ENCODE measurements at places on chromosomes 6 and 20. TPM values are rescaled to one million over a fixed set of nuclear protein-coding genes. Genes with fewer than 3 reads are reported as not detected.

The MUC21 gene
- total RNA-seq: not detected

The ANGPT4 gene
- not detected for total RNA-seq

The WDR27 gene
- total RNA-seq: 7.8 TPM

The CLIC5 gene
- total RNA-seq: not detected

The FKBP1C gene
- 0.72 TPM for total RNA-seq

The ZNF391 gene
- total RNA-seq: 0.28 TPM

The GFOD1 gene
- 3.6 TPM for total RNA-seq

The TFAP2D gene
- not detected for total RNA-seq

The OOEP gene
- total RNA-seq: not detected

The C6orf89 gene
- 52.3 TPM for total RNA-seq

The NR2E1 gene
- total RNA-seq: not detected

The SRMS gene
- total RNA-seq: not detected

The FAXC gene
- total RNA-seq: 1.9 TPM

The NNAT gene
- total RNA-seq: 2.8 TPM

The CFB gene
- total RNA-seq: 1.8 TPM

Measured in IMR-90 (cell line).